ENCODE measurements at places on chromosomes 4 and X.

GRCh38 chr4:8248091-8248490 is 21.5 kb upstream of the HTRA3 start:
- no peak for DNase-seq

- DNase-seq = no peak
Measured at GRCh38 chr4:36568575-36568974, 287.2 kb downstream of the DTHD1 start.

DNA sequence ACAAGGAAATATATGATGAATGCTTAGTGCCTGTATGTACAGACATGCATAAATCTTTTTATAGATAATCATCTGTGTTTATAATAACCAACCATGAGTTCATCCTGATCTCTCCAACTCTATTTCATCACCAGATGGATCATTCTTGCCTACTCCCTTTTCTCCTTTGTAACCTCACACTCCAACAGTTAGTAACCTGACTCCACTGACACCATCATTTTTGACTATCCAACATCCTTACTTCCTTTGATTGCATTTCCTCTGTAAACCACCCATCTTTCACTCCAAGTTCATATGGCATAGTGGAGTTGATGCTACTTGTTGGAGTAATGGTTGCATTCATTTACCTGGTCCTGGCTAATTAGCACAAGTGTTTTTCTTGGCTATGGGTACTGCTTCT is 170.6 kb downstream of the ZNF330 start:
- DNase-seq = no peak

DNA sequence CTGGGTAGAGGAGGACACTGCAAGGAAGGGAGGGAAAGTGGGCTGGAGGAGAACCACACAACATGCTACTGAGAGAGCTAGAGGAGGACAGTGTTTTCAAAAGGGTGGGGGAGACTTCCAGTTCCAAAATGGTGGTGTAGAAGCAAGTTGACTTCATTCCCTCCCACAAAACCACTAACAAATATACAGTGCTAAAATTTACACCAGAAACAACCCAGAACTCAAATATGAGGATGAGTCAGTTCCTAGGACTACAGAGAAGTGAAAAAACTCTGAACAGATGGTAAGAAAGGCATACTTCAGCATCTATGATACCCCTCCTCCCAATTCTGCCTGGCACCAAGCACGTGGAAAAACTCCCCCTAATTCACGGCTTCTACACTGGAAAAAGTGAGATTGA is 9.8 kb downstream of the AADAT start:
- DNase-seq = peak; percentile 15

GRCh38 chr4:6746721-6747293 is 30.8 kb downstream of the BLOC1S4 start:
- DNase-seq = no peak

- no peak for DNase-seq
Measured at GRCh38 chr4:54709400-54709799, 51.6 kb downstream of the KIT start.

GRCh38 chrX:105837232-105837631 is 14.9 kb downstream of the NRK start:
- DNase-seq = peak; percentile 73

- no peak for DNase-seq
Measured at GRCh38 chr4:142917678-142918077, 71.6 kb upstream of the INPP4B start.

DNA sequence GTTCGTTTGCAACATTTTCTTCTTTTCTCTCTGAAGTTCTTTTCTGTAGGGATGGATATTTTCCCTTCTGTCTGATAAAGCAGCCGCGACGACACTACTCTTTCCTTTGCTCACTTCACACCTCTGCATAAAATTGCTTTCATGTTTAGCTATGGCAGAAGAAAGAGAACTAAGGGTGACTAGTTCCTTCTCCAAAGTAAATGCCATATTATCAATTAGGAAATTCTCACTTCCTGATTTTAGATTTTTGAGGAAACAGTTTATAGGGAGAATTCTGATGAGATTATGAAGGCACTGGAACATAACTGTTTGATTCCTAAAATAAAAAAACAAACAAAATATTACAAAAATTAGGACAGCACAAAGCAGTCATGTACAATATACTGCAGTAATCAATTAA is 29.2 kb downstream of the FANCB start:
- no peak for DNase-seq

- DNase-seq = no peak
Measured at GRCh38 chr4:98784947-98785706, 126.7 kb upstream of the TSPAN5 start.

GRCh38 chr4:44674471-44674870 is 3.7 kb upstream of the GUF1 start:
- peak; percentile 3 for DNase-seq

Data from brain (organoid and tissue), 16 donors.